ENCODE measurements at places on chromosomes 2 and 18.

DNA sequence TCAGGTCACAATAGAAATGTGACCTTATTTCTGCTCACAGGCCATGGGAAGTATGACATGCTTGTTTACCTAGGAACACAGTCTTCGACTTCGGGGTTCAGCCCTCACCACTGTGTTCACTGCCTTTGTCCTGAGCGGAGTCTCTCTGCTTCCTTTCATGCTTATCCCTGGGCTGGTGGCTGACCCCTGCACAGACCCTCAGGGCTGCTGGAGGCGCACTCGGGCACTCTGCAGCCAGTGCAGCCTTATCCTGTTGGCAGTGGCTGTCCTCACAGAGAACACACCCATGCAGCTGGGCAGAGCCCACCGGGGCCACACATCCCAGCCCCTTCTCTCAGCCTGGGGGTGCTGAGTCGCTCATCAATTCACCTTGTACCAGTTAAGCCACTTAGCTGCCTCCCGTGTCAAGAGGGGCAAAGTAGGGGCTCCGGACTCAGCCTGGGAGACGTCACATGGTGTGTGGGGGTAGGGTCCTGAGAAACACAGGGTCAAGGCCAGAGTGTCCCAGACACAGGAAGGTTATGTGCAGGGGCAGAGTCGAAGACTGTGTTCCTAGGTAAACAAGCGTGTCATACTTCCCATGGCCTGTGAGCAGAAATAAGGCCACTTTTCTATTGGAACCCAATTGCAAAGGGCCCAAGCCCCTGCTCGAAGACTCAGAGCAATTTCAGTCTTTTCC, 107.5 kb downstream of the FAM210A start:
- no peak for DNase-seq

DNA sequence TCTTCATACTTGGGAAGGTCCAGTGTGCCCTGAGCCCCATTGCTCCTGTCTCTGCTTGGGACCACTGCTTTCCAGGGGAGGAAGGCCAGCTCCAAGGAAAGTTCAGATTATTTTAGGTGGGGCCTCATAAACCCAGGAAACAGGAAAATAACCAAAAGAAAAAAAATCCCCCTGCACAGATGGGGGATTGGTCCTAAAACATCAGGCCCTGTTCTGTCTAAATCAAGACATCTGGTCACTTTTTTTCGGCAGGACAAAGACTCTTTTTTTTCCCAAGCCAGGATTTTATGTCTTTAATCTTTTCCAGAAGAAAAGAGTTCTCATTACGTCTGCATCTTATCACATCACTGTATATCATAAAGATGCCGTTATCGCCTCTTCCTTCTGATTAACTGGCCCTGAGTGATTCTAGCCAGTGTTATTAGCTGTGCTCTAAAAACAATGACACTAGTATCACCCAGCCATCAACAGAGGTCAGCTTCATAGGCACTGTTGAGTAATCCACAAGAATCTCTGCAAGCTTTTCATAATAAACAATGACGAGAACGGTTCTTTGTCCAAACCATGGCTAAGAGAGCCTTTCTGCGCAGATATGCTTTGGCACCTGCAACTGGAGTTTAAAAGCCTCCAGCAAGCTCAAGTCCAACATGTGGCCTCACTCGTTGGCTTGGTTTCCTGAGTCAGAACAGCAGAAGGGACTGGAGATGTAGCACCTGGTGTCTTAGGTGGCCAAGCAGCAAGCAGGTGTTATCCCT, 138.2 kb downstream of the VAPA start:
- no peak for DNase-seq

DNA sequence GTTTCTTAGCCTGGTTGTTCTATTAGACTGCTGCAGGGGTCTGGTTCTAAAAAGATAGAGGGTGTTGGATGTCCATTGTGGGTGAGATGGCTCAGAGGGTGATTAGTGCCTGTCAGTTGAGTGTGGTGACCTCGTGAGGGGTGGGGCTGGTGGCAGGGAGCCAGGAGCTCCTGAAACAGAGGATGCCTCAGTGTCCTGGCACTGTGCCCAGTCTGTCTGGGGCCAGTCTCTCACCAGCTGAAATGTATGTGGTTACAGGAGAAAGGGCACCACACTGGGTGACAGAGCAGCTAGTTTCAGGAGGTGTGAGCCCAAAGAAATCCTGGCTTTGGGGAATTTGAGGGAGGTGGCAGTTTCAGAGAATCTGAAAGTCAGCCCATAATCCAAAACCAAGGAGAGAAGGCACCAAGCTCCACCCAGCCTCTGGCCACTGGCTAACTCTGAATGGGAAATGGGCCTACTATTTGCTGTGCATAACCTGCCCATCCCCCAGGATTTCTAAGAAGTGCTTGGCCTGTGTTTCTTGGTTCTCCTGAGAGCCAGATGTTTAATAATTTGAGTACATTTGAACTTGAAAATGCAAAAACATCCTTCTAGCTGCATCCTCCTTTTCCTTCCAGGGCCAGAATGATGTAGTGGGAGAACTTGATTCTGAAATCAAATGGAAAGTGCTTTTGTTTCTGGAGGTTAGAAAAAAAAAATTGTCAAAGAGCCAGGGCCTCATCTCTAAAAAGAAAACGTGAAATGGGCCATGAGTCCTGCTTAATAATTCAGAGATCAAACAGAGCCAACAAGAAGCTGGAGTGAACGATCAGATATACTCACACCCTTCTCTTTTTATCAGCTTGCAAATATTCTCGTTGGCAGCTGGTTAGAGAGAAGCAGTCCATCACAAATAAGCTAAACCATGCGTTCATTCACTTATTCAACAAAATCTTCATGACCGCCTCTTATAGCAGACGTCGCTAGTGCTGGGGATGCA, 92.3 kb downstream of the B3GNT2 start:
- peak; percentile 39 for DNase-seq

DNA sequence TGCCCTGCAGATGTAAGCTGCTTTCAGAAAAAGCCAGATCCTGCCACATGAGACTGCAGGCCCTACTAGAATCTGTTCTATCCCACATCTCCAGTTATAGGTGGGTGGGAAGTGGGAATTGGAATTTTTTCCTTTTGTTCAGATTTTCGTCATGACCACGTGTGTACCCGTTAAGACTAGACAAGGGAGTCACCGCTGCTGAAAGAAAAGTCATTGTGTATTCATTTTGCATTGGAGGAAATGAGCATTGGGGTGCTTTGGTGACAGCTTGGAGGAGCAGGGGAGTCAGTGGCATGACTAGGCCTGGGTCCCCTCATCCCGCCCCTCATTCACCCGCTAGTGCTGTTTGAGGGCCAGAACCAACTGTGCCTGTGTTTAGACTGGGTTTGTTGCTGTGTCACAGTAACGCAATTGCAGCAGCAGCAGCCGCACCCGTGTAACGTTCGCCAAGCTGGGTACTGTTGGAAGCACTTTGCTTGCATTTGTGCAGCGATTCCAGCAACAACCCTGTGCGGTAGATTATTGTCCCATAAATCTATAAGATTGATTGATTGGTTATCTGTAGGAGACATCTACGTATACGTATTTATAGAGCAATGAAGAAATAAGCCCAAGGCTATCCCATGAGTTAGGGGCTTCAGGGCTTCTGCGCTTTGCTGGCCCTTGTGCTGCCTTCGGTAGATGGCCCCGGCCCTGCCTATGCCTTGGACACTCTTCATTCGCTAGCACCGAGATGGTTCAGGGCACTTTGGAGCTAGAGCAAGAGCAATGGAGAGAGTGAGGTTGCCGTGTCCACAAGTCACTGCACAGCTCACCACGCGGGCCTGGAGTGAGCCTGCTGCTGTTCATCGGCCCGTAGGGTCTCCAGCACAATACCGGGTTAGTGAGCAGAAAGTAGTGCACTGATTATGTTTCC, 194.9 kb downstream of the AGAP1 start:
- no peak for DNase-seq

- no peak for DNase-seq
Measured at GRCh38 chr18:78986018-78986481, 6.4 kb downstream of the SALL3 start.

GRCh38 chr2:133635131-133635530, 66.9 kb upstream of the NCKAP5 start:
- no peak for DNase-seq

- DNase-seq = no peak
Measured at GRCh38 chr2:158914731-158915130, 53.7 kb upstream of the TANC1 start.

GRCh38 chr2:239735829-239736357, 289.2 kb downstream of the NDUFA10 start:
- no peak for DNase-seq

- DNase-seq = no peak
Measured at GRCh38 chr18:12842459-12843380, 41.3 kb downstream of the PTPN2 start.

- DNase-seq = no peak
Measured at GRCh38 chr2:63614983-63615945, 26.5 kb downstream of the MDH1 start.

GRCh38 chr2:157901325-157901724, 25.2 kb upstream of the ACVR1 start:
- DNase-seq = no peak

- DNase-seq = no peak
Measured at GRCh38 chr2:191950132-191950874, 103.4 kb upstream of the CAVIN2 start.

DNA sequence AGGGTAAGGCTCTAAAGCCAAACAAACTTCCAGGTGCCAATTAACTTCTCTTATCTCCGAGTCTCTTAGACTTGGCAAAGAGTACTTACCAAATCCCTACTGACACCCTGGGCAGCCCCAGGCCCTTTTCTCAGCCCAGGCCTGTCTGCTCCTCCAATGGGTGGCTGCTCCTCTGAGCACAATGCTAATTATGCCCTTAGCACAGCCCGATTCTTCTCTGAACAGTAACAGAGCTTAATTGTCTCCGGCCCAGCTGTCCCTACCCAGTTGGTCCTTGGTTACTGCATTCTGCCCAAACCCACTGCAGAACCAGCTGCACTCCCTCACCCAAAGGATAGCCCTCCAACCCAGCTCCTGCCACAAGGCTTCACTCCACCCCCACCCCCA, 110.3 kb downstream of the SMAD7 start:
- no peak for DNase-seq

DNA sequence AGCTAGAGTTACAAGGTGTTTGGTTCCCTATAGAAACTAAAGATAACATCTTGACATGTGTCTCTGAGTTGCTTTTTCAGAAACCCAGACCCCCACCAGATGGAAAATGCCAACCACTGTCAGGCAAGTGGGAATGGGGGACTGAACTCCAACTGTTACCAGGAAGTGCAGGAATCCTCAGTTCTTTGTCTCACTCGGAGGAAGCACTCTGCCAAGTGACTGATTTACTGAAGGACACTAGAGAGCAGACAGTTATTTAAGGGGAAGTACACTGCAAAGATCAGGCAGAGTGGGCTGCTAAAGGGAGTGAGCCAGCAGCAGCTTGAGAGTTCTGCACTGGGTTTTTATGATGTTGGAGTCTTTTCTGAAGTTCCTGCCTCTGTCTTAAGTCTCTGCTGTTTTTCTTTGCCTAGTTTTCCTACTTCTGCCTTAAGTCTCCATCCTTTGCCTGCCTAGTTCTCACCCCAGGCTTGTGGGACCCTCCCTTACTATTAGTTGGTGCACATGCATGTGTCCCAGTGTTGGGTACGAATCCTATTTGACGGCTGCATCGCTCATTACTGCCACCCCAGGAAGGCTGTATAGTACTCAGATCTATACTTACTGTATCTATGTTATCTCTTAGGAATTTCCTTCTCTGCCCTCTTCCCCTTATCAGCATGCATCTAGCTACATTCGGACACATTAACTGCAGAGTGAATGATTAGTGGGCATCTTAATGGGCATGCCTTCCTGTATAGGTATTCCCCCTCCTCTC, 97.1 kb downstream of the TEX51 start:
- DNase-seq = no peak

- no peak for DNase-seq
Measured at GRCh38 chr2:174004905-174005605, 39.9 kb upstream of the SP3 start.

- DNase-seq = no peak
Measured at GRCh38 chr2:241924069-241924908, 54.8 kb downstream of the RTP5 start.

DNA sequence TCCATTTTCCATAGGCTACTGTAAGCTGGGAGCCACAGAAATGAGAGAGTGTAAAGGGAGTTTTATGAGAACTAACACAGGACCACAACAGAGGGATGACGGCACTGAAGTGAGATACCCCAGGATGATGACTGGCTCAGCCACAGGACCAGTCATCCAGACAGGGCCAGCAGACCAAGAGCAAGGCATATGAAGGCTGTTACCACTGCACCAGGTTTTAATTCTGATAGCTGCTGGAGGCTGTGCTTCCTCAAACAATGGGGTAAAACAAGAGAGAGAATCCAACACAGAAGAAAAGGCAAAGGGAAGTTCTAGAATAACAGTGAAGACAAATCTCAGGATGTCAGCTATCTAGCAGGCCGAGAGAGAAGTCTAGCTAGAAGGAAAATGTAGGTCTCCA, 94.9 kb downstream of the BCL2 start:
- no peak for DNase-seq

DNA sequence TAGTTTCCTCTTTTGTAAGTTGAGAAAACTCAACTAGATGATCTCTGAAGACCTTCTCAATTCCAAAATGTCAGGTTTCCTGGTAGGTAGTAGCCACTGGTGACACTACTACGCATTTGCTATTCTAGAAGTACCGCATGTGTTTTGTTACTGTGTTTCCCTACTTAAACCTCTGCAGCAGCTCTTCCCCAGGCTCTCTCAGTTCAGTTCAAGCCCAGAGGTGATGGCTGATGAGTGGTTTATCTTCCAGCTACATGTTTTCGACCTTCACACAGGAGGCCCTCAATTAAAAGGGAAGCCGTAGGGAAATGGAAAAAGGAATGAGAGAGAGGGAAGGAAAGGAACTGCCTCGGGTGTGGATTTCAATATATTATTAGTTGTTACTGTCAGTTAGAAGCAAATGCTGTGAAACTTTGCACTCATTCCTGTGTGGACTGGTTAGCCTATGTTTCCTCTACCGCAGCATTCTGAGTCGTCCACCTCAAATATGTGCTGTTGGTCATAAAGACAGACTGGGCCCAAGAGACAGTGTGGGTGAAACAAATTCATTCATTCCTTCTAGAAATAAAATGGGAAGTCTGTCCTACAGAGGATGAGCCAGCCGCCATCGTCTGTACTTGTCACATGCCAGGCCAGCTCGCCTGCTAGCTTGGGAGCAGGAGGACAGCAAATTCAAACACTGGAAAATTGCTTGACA, 455.2 kb upstream of the RAB12 start:
- no peak for DNase-seq

DNA sequence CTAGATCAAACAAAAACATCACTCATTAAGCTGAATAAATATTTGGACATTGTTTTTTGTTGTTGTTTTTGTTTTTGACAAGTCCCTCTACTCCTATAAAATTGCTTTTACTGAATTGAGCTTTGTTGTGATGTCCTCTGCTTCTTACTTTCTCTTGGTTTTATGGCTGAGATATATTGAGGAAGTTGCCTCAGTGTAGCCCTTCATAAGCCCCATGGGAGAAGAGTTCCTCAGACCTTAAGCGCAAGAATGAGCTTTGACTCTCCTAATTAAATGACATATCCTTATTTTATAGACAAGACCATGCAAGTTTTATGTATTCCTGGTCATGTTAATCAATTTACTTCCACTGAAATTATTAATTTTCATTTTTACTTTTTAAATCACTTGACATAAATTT, 54.9 kb downstream of the CERKL start:
- DNase-seq = no peak
